ENCODE measurements at places on chromosomes 1 and 21.

DNA sequence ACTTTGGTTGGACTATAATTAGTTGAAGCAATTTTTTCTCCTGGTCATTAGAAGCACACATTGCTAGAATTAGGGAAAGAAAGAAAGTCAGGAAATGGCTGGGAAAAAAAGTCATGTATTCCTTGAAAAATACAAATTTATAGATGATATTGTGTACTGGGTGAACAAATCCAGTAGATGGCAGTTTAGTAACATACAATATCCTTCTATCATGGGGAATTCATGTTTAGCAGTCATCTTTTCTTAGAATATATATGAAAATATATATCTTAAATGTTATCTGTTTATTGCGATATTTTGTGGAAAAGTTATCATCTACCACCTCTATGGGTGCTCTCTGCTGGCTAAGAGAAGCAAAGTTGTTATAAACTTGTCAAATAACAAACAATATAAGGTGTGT, 13.1 kb upstream of the ZRANB2 start:
- no peak for DNase-seq

GRCh38 chr1:192852001-192852947, 43.4 kb downstream of the RGS2 start:
- DNase-seq: no peak

GRCh38 chr1:1616045-1616790, 918 bp downstream of the MIB2 start:
- no peak for DNase-seq

- DNase-seq: no peak
These were observed 6.4 kb downstream of the TGFB2 start for GRCh38 chr1:218351391-218352074.

- DNase-seq: no peak
These were observed 558.2 kb upstream of the USP24 start for GRCh38 chr1:55773211-55773940.

DNA sequence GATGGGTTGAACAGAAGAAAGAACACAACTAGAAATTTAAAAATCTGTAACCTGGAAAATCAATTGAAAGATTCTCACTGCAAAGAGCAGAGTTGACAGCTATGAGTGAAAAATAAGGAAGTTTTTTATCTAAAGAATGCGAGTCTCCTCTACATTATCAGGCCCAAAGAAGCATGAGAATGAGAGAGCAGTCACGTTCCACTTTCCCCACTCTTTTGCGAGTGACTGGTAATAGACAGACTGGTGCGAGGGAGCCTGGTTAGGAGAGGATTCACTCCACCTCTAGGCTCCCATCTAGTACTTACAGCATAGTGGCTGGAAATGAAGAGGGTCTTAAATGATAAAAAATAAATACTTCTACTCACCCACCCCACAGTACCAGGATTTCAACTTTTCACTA, 52.0 kb downstream of the PRDX6 start:
- no peak for DNase-seq

- DNase-seq: no peak
These were observed 6.6 kb downstream of the SNX27 start for GRCh38 chr1:151618470-151618869.

DNA sequence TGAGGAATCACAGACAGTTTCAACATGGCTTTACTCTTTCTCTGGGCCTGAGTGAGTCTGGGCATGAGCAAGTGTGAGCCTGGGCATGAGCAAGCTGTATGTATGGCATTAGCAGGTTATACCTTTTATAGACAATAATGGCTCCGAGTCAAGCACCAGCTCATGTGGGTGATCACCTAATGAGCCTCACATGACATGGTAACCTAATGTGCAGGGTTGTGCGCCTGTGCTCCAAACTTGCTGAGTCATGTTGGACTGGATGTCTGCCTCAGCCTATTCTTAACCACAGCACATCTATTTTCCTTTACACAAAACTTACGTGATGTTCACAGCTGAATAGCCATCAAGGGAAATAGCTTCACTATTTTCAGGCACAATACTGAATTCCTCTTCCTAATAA, 236.2 kb upstream of the NRIP1 start:
- no peak for DNase-seq

- no peak for DNase-seq
These were observed 355.2 kb downstream of the SMYD3 start for GRCh38 chr1:246151796-246152434.

- DNase-seq: no peak
These were observed 319 bp downstream of the HES2 start for GRCh38 chr1:6419397-6419803.

DNA sequence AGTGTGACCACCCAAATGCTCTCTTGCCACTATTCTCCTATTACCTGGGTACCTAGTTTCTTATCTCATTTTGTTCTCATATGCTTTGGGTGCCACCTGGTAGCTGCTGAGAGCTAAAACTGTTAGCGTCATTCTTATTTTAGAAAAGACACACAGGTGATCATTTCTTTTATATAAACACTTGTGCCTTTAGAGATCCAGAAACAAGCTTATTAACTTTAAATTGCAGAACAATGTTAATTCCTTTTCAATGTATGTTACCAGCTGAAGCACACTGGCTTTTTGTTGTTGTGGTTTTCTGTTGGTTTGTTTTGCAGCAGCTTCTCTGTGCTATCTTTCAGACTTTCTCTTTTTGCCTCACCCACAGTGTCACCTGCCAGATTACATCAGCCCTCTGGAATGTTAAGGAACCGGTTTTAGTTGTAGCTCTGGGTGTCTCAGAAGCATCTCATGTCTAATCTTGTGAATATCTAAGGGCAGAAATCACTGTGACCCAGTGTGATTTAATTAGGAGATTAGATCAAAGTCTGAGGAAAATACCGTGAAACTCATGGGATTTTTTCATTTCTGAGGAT, 43.4 kb upstream of the SLC19A2 start:
- DNase-seq: no peak

- no peak for DNase-seq
These were observed 23.0 kb upstream of the SLC1A7 start for GRCh38 chr1:53165408-53165961.

DNA sequence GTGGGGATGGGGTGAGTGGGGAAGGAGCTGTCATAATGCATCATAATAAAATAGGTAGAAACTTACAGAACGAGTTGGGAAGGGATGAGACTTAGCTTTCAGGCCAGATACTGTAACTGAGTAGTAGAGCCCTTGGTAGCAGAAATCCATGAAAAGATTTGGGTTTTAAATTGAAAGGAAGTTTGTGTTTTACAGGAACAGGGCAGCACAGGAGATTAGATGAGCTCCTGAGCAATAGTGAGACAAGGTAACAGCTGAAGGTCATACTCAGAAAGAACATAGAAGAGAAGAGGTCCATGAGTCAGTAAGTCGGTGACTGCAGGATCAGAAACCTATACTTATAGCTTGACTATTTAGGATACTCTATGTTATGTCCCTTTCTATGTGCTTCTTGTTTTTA, 7.3 kb downstream of the MAP10 start:
- DNase-seq: no peak
